ENCODE measurements at places on chromosomes 13 and 19.

DNA sequence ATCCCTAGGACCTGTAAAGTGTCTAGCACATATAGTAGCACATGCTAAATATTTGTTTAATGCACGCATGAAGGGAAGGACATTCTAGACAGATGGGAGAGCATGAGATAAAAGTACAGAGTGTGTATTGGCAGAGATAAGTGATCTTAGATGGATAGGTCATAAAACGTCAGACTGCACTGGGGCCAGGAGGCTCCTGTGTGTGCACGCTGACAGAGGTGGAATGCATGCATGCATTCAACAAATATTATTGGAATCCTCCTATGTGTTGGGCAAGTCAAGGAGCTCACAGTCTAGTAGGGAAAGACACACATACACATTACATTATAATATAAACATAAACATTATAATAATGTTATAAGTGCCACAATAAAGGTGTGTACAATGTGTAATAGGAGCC is 73.3 kb downstream of the FGF9 start:
- no peak for DNase-seq

DNA sequence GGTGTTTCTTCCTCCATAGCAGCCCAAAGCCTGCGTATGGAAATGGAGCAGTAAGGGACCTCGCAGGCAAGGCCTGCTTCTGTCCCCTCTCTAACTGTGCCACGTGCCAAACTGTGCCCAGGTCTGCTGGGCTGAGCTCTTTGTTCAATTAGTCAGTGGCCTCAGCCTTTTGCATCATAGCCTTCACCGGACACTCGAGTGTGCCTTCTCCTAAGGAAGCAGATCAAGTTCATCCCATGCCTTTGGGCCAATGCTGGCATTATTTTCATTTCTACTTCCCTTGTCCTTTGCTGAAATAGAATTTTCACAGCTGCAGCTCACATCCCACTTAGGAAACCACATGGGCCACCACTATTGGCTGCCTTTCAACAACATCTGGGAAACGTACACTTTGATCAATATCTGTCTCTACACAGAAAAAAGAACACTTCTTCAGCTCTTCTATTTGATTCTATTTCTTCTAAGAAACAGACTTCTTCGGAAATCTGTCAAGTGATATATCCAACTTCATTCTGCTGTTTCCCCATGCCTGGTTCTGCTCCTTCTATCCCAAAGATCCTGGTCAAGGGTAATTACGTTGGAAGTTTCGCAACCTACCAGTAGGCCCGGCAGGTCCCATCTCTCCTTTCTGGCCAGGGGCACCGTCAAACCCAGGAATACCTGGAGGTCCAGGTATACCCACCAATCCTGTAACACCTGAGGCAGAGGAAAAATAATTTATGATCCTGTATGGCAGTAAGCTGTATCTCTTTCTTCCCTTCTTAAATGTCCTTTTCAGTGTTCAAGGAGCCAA is 143.9 kb downstream of the COL4A1 start:
- DNase-seq: peak; percentile 57

DNA sequence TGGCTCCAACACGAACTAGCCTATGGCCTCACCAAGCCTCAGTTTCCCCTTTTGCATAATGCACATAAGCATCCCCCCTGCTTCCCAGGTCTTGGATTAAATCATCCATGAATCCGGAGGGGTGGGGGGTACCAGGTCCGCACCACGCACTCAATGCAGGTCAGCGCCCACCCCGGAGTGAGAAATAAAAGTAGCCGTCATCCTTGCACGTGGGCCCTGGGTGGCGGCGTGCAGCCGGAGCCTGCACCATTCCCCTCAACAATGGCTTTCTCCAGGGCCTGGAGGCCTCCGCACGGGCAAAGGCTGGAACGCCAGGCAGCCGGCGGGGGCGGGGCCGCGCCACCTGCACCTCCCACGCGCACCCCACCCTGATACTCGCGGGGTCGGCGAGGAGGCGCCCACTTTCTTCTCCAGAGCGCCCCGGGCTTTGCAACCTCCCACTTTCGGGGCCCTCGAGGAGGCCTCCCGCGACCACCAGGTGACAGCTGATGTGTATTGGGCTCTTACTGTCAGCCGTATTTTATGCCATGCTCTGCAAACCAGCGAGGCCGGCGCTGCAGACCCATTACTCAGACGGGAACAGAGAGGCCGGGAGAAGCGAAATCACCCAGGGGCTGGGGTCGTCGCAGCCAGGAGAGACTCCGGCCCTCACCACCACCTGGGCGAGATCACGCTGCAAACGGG is 767 bp upstream of the GADD45B start:
- peak; percentile 69 for DNase-seq

GRCh38 chr19:16911046-16911445 is 22.2 kb downstream of the F2RL3 start:
- DNase-seq: no peak

DNA sequence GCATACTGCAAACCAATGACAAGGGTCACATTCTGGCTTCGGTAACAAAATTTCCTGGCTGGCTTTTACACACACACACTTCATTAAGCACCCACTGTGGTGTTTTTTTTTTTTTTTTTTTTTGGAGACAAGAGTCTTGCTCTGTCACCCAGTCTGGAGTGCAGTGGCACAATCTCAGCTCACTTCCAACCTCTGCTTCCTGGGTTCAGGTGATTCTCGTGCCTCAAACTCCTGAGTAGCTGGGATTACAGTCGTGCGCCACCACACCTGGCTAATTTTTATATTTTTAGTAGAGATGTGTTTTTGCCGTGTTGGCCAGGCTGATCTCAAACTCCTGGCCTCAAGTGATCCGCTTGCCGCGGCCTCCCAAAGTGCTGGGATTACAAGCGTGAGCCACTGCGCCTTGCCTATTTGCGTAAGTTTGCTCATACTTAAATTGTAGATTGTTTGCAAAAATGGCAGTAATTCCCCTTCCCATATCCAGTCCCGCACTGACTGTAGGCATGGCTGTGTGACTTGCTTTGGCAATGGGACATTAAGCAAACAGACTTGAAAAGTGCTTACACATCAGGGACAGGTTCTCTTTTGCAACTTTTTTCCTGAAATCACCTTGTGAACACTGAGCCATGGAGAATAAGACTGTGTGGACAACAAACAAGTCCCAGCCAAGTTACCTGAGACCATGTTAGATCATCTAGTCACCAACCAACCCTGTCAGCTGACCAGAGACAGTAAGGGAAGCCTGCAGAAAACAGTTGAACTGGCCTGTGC is 42.1 kb upstream of the EBPL start:
- DNase-seq: no peak

DNA sequence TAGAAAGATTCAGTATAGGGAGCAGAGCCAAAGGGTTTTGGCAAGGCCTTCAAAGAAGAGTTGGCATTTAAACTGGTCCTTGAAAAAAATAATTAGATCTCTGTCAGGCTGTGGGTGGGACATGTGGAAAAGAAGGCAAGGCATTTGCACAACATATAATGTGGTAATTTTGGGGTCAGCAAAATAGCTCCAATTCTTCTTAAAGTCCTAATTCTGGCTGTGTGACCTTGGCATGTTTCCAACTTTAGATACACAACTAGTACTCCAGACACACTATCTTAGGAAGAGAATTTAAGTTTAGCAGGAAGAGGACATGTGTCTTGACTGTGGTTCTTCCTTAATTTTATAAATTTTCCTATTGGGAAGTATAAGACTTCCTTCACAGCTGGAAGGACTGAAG is 206.3 kb downstream of the PCDH17 start:
- no peak for DNase-seq

GRCh38 chr19:19650331-19650730 is 6.9 kb upstream of the GMIP start:
- DNase-seq: no peak

DNA sequence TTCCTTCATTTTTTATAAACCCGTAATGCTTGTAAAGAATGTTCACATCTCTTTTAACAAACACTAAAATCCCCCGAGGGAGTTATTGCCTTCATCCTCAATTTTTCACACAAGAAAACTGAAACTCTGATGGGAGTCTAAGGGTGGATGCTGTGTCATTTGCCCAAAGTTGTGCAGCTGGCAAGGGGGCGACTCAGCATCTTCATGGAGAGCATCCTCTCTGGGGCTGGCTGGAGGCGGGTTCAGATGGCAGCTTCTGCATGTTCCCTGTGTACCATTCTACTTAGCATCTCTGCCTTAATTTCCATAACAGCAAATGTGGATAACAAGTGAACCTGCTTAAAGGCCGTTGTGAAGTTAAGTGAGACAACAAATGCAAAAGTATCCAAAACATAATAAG is 256.4 kb downstream of the IRS2 start:
- no peak for DNase-seq

- no peak for DNase-seq
These were observed 10.3 kb upstream of the SLC7A10 start for GRCh38 chr19:33235996-33236350.

DNA sequence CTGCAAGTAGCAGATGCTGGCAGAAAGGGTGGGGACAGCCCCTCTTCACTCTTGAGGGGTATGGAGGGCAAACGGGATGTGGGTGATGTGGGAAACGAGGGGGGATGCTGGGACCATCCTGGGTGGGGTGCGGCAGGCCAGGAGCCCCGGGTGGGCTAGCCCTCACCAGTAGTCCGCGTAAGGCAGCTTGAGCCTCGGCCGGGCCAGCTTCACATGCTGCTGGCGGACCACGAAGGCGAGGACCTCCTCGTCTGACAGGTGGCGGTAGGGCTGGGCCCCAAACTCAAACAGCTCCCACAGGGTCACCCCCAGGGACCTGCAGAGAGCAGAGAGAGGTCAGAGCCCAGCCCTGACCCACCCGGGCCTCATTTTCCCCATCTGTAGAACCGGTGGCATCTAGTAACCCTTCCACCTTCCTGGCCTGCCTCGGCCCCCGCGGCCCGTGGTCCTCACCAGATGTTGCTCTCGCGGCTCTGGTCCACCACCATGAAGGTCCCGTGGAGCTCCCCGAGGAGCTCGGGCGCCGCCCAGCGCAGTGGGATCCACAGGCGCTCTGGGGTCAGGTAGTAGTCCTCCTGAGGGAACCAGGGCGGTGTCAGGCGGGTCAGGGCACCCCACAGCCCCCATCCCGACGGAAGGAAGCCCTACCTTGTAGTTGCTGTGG is 10.7 kb downstream of the LMTK3 start:
- DNase-seq: no peak
